CD4-positive, alpha-beta T cell treated with Interleukin-6 at 100 ng/mL for 8 hours (primary cell): ENCODE measurements at places on chromosomes 12 and 14.

GRCh38 chr14:52227619-52228222, 39.8 kb upstream of the PTGDR start:
- DNase-seq: no peak

DNA sequence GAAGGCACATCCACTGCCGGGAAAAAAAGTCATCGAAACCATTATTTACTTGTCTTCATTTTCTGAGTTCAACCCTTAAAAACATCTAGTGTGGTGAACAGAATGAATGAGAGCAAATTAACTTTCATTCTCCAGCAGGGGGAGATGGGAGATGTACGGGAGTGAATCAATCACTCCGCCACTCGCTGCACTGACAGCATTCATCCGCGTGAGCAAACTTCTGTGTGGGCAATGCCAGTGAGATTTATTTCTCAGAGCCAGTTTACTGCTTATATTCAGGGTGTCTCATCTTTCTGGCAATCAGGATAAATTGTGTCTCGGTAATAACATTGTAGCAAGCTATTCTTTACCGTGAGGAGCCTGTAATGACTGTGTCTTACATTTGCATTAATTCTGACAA, 463.6 kb upstream of the MIS18BP1 start:
- no peak for DNase-seq

DNA sequence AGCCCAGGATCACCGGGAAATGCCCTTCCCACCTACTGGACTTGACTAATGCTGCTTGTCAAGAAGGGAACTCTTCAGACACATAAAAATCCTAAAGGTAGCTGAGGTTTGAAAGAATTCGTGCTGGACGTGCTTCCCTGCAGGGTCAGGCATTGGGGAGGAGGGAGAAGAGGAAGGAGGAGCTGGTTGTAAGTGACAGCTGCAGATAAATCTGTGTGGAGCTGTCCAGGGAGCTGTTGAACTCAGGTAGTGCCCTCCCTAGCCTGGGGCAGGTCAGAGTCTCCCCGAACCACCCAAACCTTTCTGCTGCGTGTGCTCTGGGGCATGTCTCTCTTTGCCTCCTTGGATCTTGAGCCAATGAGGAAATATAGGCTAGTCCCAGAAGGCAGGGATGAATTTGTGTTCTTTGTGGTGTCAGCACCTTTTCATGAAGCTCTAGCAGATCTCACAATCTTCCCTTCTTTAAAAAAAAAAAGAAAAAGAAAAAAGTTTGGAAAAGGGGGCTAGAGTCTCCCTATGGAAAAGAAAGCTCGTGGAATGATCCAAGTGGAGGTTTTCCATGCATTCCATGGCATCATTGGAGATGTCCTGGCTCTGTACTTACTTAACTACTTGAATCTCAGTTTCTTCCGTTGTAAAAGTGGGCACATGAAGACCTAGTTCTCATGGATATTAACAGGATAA, 23.6 kb upstream of the FOS start:
- no peak for DNase-seq

- DNase-seq: no peak
These were observed 32.4 kb upstream of the TMX1 start for GRCh38 chr14:51207621-51208020.

GRCh38 chr12:34363050-34363673, 340.9 kb downstream of the ALG10 start:
- no peak for DNase-seq

GRCh38 chr14:95318399-95319311, 1.1 kb downstream of the CLMN start:
- no peak for DNase-seq

DNA sequence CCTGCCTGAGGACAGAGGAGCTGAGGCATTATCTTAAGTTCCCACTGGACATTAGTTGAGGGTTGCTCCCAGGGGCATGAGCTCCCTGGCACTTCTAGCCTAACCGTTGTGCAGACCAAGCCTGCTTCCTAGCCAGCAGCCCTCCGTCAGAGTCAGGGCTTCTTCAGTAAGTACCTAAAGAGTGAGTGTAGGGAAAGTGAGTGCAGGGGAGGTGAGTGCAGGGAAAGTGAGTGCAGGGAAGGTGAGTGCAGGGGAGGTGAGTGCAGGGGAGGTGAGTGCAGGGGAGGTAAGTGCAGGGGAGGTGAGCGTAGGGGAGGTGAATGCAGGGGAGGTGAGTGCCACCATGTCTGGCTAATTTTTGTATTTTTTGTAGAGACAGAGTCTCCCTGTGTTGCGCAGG, 190.5 kb downstream of the ESRRB start:
- no peak for DNase-seq

DNA sequence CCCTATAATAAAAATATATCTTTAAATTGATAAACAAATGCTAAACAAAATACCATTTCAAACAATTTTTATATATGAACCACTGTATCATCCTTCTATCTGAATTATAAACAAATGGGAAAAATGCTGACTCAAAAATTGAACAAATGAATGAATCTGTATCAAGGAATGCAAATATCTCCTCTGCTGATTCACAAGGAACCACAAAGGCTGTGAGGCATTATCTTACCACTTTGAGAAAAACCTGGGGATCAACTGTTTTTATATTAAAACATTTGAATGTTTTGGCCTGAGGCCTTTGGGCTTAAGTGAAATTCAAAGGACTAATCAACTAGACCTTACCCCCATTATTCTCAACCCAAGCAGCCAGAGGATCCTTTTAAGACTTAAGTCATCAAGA, 86.3 kb downstream of the EML5 start:
- no peak for DNase-seq

DNA sequence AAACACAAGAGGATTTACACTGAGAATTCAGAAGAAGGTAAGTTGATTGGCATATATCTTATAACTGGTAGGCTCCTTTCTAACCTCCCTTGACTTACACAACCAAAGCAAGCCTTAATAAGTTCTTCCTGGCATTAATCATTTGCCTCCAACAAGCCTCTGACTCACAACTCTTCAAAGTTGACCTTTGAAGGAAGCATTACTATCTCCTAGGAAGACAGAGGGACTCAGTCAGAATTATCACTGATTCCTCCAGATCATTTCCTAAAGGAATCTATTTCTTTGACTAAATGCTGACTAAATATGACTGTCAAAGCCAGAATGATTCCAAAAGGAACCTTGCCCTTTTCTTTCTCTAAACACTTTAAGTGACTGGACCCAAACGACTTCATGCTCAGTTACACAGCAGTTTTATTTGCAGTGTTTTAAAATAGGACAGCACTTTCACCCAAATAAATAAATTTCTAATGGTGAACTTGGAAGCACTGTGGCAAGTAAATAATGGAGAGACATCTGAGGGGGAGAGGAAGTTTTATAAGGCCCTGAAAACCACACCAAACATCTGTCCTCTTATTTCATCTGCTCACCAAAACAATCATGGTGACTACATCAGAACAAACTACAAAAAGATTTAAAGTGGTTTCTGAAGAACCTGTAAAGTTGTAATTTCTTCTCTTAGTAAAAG, 128.2 kb downstream of the KLHL28 start:
- no peak for DNase-seq

- DNase-seq: no peak
These were observed 419.9 kb upstream of the ATP2B1 start for GRCh38 chr12:90128526-90128925.

- DNase-seq: peak; percentile 65
These were observed 52.0 kb upstream of the KCNA1 start for GRCh38 chr12:4857472-4858291.

DNA sequence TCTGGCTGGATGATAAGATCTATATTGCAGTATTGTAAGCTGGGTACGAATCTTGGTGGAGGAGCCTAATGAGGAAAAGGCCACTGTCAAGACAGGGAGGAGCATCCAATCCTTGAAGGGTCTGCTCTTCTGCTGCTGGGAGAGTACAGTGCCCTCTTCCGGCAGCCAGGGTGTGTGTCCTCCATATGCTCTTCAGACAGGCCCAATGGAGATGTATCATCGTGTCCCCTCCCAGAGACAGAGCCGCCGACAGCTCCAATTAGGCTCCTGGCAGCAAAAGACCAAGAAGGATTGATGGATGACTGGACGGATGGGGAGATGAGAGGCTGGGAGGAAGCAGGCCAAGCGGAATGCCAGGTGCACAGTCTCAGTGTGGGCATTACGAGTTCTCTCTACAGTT, 51.6 kb upstream of the PIWIL1 start:
- DNase-seq: no peak

DNA sequence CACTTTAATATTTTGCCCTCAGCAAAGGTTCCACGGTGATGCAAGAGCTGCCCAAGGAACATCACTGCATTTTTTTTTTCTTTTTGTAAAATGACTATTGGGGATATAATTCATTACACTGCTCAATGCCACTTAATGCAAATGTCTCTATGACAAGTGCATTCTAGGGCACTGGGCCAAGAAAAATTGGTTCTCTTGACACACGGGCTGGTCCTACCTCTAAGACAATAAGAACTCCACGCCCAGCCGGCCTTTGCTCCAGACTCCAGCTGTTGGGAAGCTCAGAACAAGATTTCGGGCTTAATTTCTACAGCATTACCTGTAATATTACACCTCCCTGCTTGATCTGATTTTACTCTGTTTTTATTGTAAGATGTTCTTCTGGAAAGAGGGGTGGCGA, 48.8 kb upstream of the VRK1 start:
- no peak for DNase-seq

DNA sequence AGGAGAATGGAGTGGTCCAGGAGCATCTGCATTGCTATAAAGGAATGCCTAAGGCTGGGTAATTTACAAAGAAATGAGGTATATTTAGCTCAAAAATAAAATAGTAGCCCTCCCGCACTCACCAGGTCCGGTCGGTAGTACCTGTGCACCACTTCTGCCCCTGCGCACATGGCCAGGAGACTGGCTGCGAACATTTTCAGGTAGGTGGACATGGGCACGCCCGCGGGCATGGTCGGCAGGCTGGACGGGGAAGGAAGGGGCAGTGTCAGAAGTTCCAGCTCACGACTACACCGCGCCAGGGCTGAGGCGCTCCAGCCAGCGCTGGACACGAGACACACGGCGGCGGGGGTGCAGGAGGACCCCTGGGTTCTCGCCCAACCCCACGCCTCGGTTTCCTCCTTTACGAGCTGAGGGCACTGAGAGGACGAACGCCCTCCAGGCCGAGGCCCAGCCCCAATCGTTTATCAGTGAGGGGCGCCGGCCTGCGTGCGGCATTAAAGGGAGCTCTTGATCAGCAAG, 9.1 kb upstream of the TDG start:
- DNase-seq: no peak

GRCh38 chr12:21337453-21337852, 2.7 kb upstream of the SLCO1A2 start:
- DNase-seq: no peak

- peak; percentile 88 for DNase-seq
These were observed 515.4 kb downstream of the FUT8 start for GRCh38 chr14:65927931-65928356.

DNA sequence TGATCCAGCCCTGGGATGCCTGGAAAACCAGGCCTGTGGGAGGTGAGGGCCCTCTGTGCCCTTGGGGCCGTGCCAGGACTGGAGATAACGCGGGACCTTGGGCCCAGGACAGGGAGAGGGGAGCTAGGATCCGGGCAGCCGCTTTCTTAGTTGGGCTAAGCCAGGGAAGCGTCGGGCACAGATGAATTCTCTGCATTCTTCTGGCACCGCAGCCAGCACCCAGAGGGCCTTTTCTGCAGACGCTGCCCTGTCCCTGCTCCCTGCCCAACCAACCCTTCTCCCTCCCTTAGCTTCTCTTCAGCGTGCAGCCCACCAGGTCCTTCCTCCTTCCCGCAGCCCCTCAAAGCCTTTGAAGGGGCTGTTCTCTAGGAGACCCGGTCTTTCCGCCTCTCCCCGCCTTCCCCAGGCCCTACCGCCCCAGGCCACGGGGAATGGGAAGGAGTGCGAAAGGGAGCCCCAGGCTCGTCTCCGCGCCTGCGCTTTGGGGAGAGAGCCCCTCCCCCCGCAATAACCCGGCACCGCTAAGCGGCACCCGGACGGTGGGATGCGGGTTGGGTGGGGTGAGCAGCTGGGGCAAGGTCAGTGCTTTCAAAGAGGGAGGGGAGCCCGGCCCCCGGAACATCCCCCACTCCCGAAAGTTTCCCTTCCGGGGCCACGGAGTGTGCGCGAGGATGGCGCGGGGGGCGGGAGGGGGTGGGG, 663 bp downstream of the NCKAP5L start:
- peak; percentile 27 for DNase-seq

- DNase-seq: no peak
These were observed 85.6 kb downstream of the NAV3 start for GRCh38 chr12:77916276-77916675.

GRCh38 chr14:22502007-22502406, 87.0 kb downstream of the DAD1 start:
- peak; percentile 0 for DNase-seq

DNA sequence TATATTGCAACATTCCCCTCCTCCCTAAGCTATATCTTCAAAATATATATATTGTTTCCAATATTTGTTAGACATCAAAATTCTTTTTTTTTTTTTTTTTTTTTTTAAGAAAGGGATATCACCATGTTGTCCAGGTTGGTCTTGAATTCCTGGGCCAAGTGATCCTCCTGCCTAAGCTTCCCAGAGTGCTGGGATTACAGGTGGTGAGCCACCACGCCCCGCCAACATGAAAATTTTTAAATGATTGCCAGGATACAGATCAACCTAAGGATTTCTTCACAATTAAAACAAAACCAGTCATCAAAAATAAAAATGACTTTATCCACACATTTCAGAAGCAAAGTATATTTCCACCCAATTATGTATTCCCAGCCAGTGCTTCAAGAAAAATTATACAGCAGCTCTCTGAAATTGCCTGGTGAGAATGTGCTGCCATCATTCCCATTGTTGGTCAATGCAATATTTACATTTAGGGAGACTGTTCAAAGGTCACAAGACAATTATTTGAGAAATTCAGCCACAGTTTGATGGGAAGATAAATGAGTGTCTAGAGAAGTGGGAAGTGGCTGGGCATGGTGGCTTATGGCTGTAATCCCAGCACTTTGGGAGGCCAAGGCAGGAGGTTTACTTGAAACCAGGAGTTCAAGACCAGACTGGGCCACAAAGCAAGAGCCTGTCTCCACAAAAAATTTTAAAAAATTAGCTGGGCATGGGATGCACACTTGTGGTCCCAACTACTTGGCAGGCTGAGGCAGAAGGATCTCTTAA, 141.7 kb upstream of the AMIGO2 start:
- no peak for DNase-seq

DNA sequence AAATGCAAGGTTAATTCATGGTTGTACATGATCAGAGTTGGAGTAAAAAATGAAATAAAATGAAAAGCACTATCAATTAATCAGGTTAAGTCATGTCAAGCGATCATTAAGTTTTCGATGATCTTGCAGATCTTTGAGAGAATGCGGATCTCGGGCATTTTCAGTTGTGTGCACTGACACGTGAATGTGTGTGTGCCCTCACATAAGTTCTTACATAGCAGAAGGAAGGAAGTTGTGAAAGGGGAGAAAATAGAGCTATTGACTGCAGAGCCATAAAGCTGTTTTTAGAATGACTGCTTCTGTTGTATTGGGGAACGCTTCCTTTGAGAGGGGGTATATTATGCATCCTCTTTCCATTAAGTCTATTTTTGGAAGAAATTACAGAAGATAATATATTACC, 101.3 kb downstream of the HMGA2 start:
- no peak for DNase-seq

- DNase-seq: no peak
These were observed 3.8 kb downstream of the DIO3 start for GRCh38 chr14:101564819-101565698.
